ENCODE measurements at places on chromosomes 1 and 21. TPM values are rescaled to one million over a fixed set of nuclear protein-coding genes. Genes with fewer than 3 reads are reported as not detected.

TAS1R1 gene
- not detected for total RNA-seq

CLEC20A gene
- not detected for total RNA-seq

TSTD1 gene
- total RNA-seq = not detected

GRCh38 chr1:204979891-204980649, 62.9 kb upstream of the CNTN2 start:
- DNase-seq = no peak
- peaks cover 2% of the 10 kb centered on the region for H3K36me3 ChIP-seq
- H3K27ac ChIP-seq = no peak overlapping the region

DNA sequence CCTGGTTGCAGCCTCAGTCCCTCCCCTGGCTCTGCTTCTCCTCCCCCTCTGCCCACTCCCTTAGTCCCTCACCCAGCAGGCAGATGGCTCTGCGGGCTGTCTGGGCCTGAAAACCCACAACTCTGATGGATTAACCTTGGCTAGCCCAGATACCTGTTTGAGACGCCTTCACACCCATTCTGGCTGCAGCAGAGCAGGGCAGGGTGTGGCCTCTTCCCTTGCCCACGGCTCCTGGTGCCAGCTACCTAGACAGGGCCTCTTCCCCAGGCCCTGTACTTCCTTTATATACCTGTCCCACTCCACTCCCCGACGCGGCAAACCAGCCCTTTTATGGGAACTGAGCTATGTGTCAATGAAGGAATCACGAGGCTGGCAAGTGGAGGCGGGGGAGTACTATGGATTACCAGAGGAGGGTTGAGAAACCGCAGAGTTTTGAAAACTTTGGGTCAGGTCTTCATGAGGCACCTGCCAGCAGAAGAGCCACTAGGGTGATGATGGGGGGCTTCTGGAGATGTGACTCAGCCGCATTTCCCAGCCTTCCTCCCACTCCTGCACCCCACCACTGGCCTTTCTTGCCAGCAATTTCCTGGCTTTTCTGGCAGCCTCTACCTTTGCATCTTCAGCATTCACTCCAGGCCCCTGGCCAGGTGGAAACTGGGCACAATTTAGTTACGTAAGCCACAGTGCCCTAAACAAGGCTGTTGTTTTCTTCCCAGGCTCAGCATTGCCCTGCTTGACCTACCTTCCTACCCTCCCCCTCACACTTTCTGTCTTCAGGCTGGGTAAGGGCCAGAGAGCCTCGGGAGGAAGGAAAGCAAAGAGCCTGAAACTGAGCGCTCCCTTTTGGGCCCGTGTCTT, at the start of gene CHI3L1:
Gene CHI3L1, minus strand, starts transcription at position 259 of the 858 bp plus-strand sequence. Its CDS starts 81 bp downstream, at position 178.
- H3K27ac ChIP-seq = no peak within 1 kb of the TSS
- H3K36me3 ChIP-seq = no peaks in the 10 kb centered on the region
- no peak for DNase-seq
- no peaks in the 10 kb centered on the region for H3K4me1 ChIP-seq
- H3K27me3 ChIP-seq = no peaks in the 10 kb centered on the region
- H3K4me3 ChIP-seq = no peak within 1 kb of the TSS

DNA sequence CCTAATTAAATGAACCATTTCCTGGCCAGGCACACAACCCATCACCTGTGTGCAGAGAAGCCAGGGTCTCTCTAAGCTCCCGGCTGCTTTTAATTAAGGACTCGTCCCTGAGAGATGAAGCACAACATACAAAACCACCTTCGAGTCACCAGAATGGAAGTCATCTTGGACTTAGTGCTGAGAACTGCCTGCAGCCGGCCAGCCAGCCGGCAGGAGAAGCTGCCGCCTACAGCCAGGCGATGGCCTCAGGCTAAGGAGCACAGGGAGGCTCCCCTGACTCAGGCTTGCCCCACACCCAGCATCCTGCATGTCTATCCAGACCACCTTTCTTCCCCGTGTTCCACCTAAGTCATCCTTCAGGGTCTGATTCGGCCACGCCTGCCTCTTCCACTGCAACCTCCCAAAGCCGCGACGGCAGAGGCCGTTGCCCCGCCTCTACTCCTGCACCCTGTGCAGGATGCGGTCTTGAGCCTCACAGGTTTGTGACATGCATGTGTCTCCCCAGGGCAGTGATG, 83.6 kb downstream of the SLC66A1 start:
- no peaks in the 10 kb centered on the region for H3K27me3 ChIP-seq
- H3K4me3 ChIP-seq = no peak overlapping the region
- no peak for DNase-seq
- H3K36me3 ChIP-seq = no peaks in the 10 kb centered on the region

DNA sequence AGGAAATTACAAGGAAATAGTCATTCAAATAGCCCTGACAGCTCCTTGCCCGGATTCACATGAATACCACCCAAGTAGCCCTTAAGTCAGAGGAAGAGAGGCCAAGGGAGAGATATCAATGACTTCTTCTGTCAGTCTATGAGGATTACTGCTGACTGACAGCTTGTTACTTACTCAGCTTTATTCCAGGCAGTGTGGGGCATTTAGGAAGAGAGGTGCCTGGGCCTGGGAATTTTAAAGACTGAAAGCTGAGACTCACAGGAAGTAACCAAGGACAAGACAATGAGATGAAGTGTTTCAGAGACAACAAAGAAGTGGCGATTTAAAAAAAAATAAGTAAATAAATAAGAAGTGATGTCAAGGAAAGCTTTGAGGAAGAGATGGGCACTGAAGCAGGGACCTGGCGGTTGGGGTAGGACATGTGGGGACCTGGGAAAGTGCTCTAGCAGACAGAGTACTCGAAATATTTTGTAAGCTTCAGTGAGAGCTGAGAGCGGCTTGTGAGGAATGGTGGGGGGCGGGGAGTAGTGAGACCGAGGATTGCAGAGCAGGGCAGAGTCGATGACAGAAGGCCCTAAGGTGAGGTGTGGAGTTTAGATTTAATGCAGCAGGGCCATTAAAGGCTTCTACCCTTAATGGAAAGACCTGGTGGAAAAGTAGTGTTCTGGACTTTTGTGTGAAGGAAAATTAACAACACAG, 58.9 kb downstream of the ST3GAL3 start:
- peaks cover 4% of the 10 kb centered on the region for H3K4me1 ChIP-seq
- H3K4me3 ChIP-seq = no peak overlapping the region
- DNase-seq = no peak
- no peaks in the 10 kb centered on the region for H3K36me3 ChIP-seq

Data from ascending aorta (tissue), 2 donors.